ENCODE measurements at places on chromosomes 12 and 14. TPM values are rescaled to one million over a fixed set of nuclear protein-coding genes. Genes with fewer than 3 reads are reported as not detected.

GRCh38 chr12:41058266-41058665 is 129.9 kb upstream of the PDZRN4 start:
- no peak overlapping the region for H3K27ac ChIP-seq
- no peak overlapping the region for H3K4me3 ChIP-seq
- H3K4me1 ChIP-seq: no peaks in the 10 kb centered on the region
- H3K27me3 ChIP-seq: no peaks in the 10 kb centered on the region
- no peaks in the 10 kb centered on the region for H3K36me3 ChIP-seq

- H3K27me3 ChIP-seq: no peaks in the 10 kb centered on the region
- no peak overlapping the region for H3K27ac ChIP-seq
- H3K4me3 ChIP-seq: no peak overlapping the region
- H3K36me3 ChIP-seq: no peaks in the 10 kb centered on the region
- no peaks in the 10 kb centered on the region for H3K4me1 ChIP-seq
Measured at GRCh38 chr14:96894966-96895365, 97.8 kb downstream of the VRK1 start.

- no peaks in the 10 kb centered on the region for H3K4me1 ChIP-seq
- no peaks in the 10 kb centered on the region for H3K27me3 ChIP-seq
- H3K36me3 ChIP-seq: no peaks in the 10 kb centered on the region
- DNase-seq: no peak
- H3K4me3 ChIP-seq: no peak overlapping the region
- H3K27ac ChIP-seq: no peak overlapping the region
Measured at GRCh38 chr12:65742018-65743010, 82.0 kb upstream of the HMGA2 start.

- H3K36me3 ChIP-seq: no peaks in the 10 kb centered on the region
- no peak overlapping the region for H3K27ac ChIP-seq
- DNase-seq: no peak
- no peaks in the 10 kb centered on the region for H3K27me3 ChIP-seq
- H3K4me1 ChIP-seq: no peaks in the 10 kb centered on the region
- H3K4me3 ChIP-seq: no peak overlapping the region
Measured at GRCh38 chr12:103794309-103795213, 46.5 kb downstream of the NT5DC3 start.

LRFN5 gene
- total RNA-seq: not detected

A2M gene
- total RNA-seq: 1.4 TPM

RNASE7 gene
- not detected for total RNA-seq
